ENCODE measurements at places on chromosomes 2 and 18. TPM values are rescaled to one million over a fixed set of nuclear protein-coding genes. Genes with fewer than 3 reads are reported as not detected.

DNA sequence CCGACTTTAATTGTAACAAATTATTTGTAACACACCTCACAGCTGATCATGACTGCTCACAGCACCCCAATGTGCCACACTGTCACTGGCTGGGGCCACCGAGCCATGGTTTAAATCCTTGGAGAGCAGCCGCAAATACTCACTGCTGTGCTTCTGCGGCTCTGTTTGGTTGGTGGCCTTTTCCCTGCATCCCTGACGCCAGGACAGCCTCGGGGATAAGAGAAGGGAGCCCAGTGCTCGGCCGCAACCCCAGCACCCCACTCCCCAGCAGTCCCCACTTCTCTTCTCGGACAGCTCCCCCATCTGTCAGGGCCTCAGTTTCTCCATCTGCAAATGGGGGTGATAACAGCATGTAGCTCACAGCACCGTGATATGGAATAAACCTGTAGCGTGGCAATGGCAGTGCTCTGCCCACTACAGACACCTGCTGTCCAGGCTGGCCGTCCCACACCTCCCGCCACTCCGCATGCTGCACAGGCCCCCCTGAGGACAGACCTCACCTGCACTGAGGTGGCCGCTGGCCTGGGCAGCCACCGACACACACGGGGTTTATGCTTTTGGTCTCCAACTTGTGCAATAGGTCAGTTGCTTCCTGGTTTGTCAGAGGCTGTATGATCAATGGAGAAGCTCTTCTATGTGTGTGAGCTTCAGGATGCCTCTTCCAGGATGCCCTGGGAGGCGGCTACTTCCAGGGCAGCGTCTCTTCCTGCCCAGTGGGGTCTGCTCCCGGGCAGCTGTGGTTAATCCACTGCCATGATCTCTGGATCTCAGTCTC lies 87.1 kb downstream of the NDUFA10 start:
- DNase-seq = no peak

The CAPN14 gene
- 0.07 TPM for polyA plus RNA-seq

DNA sequence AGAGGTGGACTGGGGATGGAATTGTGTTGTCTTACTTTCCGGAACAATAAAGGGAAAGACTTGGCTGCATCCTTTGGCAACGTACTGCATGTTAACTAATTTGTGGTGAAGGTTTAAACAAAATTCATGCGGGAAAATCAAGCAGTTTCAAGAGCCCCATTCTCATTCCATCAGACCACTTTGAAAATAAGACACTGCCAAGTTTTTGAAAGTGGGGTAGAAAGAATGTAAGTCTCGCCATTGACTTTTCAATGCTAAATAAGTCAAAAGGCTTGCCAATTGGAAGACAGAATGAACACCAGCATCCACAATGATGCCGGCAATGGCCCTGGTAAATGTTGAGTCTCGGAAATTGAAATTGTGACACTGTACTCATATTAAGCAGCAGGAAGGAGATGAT lies 322.0 kb downstream of the RND3 start:
- DNase-seq = no peak

DNA sequence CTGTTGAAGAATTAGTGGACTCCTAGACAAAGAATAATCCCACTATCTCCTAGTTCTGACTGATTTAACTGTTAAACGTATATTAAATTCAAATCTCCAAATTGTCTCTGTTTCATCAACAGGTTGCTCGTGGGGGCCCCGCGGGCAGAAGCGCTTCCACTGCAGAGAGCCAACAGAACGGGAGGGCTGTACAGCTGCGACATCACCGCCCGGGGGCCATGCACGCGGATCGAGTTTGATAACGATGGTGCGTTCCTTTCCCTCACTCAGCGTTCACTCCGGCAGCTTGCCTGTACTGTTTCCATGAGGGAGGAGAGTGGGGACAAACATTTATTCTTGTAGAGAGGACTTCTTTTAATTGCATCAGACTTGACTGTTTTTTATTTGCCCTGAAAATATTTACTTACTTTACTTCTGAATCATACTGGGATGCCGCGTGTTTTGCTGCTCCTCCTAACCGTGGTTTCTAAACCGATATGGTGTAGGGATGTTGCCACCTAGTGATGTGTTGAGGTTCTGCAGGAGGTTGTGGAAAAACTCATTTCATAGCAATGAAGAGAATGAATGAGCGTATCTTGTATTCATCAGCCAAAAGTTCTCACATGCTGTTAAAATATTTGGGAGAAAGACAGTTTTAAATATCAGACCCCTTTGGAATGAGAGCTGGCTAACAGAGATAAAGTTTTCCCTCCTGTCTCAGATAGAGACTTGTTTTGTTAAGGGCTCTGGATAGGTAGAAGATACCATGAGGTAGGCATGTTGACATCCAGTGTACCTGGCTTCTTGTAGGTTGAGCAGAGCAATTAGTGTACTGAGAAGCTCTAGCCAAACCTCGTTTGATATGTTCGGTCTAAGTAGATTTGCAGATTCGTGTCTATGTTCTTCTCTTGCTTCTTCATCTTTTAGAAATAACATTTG lies 38.3 kb downstream of the ITGA6 start:
- DNase-seq = peak; percentile 57

The IL36A gene
- not detected for polyA plus RNA-seq

DNA sequence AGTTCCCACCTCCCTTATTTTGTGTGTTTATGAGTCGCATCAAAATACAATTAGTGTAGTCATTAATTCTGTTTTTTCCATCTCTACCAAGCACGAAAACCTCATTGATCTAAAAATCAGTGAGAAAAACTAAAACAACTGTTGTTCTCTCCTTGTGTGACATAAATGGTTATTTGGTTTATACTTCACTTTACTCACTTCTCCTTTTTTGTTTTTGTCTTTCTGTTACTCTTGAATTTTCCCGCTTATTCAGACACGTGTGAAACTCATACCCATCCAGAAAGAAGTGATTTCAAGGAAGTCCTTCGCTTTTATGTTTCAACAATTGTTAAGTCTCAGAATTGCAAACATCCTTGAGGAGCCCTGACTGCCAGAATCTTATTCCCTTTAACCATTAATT lies 121.6 kb downstream of the EML6 start:
- no peak for DNase-seq

The EVX2 gene
- not detected for polyA plus RNA-seq

- DNase-seq = no peak
These were observed 1082.9 kb upstream of the CDH2 start for GRCh38 chr18:29259838-29260237.

DNA sequence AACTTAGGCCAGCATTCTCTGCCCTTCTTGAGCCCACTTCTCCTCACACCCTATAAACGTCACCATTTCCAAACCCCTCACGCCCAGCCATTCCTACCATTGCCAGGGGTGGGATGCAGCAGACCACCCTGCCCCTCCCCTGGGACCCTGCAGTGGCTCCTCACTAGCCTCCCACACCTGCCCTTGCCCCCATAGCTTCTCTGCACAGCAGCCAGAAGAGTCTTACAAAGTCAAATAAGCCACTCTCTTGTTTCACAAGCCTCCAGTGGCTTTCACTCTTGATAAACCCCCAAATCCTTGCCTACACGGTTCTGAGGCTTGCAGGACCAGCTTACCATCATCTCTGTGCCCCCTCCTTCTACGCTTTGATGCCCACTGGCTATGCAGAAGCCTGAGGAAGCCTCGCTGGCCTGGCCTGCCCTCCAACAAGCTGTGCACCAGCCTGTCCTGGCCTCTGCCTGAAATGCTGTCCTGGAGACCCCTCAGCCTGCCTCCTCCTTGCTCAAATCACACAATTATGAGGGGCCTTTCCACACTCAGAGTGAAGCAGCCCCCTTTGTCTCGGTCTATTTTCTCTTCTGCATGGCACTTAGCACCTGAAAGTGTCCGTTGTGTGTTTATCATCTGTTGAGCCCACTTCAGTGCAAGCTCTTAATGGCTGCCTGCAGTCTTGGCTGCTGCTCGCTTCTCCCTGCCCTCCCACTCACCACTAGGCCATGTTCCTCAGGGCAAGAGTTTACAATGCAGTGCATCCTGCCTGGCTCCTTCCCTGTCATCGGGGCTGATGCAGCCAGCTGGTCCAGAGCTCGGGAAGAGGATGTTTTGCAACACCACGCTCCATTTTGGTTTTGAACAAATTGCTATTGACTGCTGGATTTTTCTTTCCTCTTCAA lies 82.6 kb upstream of the RGPD5 start:
- no peak for DNase-seq

- no peak for DNase-seq
These were observed 251.4 kb downstream of the KLHL29 start for GRCh38 chr2:23636426-23636825.

DNA sequence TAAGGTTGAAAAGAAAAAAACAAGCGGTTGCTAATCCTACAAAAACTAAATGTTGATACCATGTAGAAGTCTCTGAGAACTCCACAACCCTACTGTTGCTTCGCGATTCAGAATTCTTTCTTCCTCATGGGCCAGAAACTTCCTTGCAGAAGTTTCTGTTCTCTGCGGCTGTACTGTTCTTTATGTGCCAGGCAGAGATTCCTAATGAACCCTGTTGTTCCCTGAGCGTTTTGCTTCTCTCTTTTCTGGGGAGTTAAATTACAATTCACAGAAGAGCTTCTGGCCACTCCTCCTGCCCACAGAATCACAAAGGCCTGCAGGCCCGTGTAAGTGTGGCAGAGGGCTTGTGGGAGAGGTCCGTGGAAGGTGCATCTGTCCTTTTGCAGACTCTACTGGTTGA lies 1.8 kb upstream of the THNSL2 start:
- DNase-seq = no peak

The IFIH1 gene
- polyA plus RNA-seq = 19.7 TPM

- DNase-seq = no peak
These were observed 18.2 kb downstream of the WDR35 start for GRCh38 chr2:19971691-19972090.

- DNase-seq = no peak
These were observed 234.8 kb upstream of the SMAD2 start for GRCh38 chr18:48165111-48165866.

DNA sequence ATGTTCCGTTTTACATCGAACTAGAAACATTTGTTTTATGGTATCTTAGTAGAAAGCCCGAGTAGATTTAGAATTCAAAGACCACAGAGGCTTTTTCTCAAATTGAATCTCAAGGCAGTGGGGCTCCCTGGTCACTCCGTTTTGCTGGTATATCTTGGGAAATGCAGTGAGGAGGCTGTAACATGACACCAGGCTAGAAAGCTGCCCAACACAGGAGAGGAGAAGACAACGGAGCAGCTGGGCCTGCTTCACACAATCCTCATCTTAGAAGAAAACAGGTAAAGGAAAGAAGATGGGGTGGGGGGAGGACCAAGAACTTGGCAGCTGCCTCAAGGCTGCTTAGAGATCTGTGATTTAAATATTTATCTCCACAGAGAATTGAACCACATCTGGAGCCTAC lies 38.3 kb upstream of the EPB41L3 start:
- DNase-seq = no peak

DNA sequence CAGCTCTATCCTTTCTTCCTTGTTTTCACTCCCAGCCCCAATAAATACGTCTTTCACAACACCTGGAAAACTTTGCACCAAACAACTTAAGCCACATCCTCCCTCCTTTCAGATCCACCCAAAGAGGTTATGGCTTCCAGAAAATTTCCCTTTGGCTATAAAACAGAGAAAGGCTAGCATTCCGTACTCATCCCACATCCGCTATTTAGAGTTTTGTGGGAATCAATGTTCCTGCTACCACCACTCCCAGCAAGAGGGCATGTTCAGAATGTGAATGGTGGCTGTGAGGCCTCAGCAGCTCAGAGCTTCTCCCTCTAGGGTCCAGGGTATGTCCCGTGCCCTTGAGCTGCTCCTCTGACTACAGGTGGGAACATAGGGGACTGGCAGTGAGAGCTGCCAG lies 214.6 kb downstream of the NCK2 start:
- no peak for DNase-seq

GRCh38 chr18:78643004-78643403 lies 336.6 kb upstream of the SALL3 start:
- no peak for DNase-seq

The RGPD4 gene
- polyA plus RNA-seq = not detected

GRCh38 chr2:178043266-178043665 lies 29.3 kb downstream of the PDE11A start:
- no peak for DNase-seq

- DNase-seq = no peak
These were observed 175.4 kb downstream of the MAIP1 start for GRCh38 chr2:200130762-200131166.

DNA sequence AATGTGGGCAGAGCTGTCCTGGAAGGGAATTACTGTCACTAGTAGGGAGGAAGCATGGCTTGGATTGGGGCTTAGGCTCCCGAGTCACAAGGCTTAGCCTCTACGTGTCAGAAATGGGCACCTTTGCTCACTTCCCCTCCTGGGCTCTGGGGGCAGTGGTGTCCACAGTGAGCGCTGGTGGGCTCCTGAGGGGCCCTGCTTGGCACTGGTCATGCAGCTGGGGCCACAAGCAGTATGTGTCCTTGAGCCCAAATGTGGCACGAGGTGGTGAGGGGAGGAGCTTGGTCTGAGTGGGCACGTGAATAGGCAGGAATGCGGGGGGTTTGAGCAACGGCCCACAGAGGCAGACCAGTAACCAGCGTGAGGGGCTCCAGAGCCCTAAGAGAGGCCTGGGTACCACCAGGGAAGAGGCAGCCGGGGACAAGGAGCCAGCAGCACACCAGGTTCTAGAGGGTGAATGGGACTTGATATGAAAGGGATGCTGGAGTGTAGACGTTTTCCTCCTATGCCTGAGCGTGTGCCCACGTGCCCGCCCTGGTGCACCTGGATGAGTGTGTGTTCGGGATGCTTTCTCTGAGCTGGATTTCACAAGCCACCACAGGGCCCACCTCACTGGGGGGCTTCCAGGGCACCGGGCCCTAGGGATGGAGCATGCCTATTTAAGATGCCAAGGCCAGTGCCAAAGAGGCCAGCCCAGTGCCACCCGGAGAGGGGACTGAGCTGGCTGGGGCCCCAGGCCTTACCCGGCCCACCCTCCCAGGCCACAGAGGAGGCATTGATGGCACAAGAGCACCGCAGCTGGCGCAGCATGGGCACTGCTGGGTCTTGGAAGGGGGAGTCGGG lies 22.8 kb upstream of the PTMA start:
- DNase-seq = no peak

GRCh38 chr2:234412726-234413125 lies 84.2 kb downstream of the ARL4C start:
- DNase-seq = no peak

- DNase-seq = no peak
These were observed 61.4 kb downstream of the BCL2L11 start for GRCh38 chr2:111182121-111182520.

The NDC80 gene
- 5.4 TPM for polyA plus RNA-seq

The EFR3B gene
- 0.16 TPM for polyA plus RNA-seq

The CXCR4 gene
- polyA plus RNA-seq = 569 TPM

- no peak for DNase-seq
These were observed 14.8 kb upstream of the BCL2L11 start for GRCh38 chr2:111105926-111106325.
